Iris pigment epithelial cell (primary cell): ENCODE measurements at places on chromosomes 2 and 18.

DNA sequence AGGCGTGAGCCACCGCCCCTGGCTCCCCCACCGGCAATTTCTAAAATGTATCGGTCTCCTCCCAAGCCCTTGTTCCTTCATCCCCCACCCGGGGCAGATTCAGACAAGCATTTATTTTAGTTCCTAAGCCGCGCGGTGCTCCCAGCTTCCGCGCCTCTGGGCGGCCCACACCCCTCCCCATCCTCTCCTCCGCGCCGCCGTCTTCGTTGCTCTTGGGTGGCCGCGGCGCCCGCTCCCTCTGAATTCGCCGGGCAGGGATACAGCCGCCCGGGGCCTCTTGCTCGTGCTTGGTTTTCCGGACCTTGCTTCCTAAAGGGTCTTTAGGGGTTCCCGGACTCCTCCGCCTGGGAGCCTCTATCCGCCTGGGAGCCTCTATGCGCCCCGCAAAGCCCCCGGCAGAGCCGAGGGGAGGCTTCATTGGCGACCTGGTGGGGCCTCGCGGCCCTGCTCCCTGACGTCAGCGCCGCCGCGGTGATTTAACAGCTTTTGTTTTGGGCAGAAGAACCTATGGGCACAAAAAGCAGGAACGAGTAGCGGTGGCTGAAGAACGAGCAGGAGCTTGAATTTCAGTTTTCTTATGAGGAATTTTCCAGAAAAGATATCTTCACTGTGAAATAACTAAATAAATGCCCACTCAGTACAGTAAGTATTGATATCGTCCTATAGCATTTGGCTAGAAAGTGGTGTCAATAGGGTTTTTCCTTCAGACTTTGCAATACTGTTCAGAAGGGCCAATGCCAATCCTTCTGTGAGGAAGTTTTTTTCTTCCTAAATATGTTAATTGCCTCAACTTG lies 37.3 kb downstream of the PRKRA start:
- peak; percentile 77 for DNase-seq

GRCh38 chr2:216915557-216916150 lies 55.8 kb upstream of the TNP1 start:
- no peak for DNase-seq

DNA sequence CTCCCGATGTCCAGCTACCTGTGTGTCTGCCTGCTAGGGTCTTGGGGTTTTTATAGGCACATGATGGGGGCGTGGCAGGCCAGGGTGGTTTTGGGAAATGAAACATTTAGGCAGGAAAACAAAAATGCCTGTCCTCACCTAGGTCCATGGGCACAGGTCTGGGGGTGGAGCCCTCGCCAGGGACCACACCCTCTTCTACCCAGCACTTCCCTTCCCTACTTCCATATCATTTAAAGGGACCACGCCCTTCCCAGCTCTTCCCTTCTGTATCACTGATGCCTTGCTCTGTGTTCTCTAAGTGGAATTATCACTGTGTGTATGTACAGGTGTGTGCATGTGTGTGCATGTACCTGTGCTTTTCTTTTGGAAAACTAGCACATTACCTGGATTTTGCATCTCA lies 6.3 kb downstream of the UGT1A1 start:
- no peak for DNase-seq

DNA sequence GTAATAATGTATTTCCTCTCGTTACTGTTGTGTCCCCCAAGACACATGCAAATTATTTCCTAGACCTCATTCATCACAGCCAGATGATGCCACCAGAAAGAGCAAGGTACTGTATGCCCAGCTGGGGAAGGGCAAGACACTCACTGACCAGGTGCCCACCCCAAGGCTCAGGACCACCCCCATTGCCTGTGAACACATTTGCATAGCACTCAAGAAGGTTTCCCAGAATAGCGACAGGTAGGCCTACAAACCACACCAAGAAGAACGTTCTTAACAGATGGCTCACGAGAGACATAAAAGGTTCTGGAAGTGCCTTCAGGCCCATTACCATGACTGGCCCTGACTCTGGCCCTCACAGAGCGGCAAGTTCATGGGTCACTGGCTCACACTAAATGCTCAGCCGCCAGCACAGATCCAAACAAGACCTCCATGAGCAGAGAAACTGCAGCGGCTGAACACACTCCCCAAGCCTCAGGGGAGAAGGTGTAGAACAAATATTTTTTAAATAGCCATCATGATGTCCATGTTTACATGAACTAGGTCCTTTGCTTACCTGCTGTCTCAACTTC lies 44.0 kb downstream of the FAM168B start:
- DNase-seq = no peak

DNA sequence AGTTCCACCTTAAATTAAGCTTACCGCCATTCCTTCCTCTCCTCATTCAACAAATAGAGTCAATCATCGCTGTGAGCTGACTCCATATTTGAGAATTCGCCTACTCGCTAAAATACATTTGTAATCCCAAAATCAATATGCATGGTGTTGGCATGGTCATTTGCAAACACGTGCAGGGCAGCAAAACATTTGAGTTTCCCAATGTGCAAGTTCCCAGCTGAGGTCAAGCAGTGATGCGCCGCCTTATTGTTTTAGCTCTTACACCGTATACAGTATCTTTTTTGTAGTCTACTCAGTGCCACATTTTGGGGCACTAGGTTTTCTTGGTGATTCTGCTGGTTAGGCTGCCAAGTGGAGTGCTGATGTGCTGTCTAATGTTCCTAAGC lies 73.3 kb upstream of the MGAT4A start:
- no peak for DNase-seq

DNA sequence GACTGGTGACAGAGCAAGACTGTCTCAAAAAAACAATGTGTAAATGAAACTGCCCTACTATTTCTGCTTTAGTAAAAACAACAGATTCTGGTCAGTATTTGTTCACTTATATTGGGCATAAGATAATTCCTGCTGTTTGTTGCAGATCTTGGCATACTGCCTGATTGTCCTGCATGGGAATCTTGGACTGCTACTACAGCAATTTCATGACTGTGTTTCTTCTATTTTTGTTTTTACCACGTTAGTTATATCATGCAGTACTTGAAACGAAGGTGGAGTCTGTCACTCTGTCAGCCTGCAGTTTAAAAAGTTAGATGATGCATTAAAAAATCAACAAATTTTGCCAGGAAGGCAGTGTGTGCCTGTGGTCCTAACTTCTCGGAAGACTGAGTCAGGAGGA lies 14.2 kb upstream of the CLASP1 start:
- DNase-seq = no peak

GRCh38 chr2:144703852-144704708 lies 184.2 kb upstream of the ZEB2 start:
- peak; percentile 88 for DNase-seq

DNA sequence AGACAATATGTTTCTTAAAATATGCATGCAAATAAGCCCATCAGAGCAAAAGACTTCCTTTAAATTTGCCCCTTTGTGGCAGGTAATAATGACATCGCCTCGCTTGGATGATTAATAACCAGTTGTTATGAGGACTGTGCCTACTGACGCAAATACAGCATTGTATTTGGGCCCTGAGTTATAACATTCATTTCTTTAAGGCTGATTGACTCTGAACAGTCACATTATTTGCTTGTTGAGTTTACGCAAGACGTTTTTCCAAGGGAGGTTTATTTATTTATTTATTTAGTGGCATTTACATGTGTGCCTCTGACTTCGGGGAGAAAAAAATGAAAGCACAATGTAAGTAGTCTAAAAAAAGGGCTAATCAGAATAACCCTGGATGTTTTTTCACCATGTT lies 88.3 kb downstream of the SLC8A1 start:
- peak; percentile 39 for DNase-seq

- DNase-seq = no peak
These were observed 14.0 kb upstream of the DNER start for GRCh38 chr2:229728370-229728769.

DNA sequence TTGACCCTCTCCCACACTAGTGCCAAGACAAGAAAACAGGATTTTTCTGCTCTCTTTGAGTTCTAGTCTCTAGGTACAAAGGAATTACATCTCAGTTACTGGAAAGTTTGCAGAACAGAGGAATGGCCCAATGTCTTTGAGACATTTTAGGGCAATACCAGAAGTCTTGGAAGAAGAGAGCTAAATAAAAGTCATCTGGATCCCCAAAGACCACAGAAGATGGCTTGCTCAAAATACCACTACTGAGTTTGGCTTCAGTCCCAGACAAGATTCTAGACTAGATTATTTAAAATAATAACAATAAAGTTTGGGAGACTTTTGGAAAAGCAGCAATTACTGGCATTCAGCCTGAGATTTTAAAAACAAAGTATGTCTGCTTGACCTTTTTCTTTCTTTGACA lies 61.9 kb upstream of the HK2 start:
- DNase-seq = peak; percentile 33

- DNase-seq = peak; percentile 38
These were observed 19.6 kb downstream of the CHN1 start for GRCh38 chr2:174985614-174986013.

GRCh38 chr18:59229701-59230443 lies 9.9 kb downstream of the GRP start:
- DNase-seq = no peak

DNA sequence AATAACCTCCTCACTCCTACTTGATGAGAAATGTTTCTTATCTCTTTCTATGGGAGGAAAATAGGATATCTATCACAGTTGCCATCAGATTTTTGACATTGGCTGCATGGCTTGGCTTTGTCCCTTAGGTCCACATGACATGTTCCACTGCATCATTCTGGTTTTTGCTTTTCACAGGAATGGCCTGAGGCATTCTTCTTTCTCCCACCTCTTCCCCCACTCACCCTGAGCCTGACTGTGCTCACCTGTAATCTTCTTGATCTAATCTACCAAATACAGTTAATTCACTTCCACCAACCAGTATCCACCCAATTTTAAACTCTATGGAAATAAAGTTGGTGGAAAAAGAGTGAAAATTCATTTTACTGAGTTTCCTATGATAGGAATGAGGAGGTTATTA lies 763.5 kb upstream of the CELF4 start:
- no peak for DNase-seq

DNA sequence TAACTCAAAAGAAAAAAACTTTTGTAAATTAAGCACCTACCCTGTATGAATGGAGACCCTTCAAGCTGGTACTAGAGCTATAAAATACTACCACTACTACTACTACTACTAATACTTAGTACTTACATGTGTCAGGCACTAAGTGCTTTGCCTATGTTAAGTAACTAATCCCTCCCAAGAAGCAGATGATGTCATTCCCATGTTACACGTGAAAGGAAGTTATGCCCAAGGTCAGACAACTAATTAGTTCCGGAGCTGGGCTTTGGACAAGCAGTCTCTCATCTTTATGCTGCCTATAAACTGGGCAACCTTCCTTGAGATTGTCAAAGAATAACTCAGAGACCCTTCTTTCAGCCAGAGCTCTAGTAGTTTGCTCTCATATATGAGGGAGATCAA lies 13.9 kb upstream of the ATP6V1B1 start:
- peak; percentile 41 for DNase-seq

GRCh38 chr2:204566439-204566838 lies 21.2 kb downstream of the PARD3B start:
- no peak for DNase-seq

DNA sequence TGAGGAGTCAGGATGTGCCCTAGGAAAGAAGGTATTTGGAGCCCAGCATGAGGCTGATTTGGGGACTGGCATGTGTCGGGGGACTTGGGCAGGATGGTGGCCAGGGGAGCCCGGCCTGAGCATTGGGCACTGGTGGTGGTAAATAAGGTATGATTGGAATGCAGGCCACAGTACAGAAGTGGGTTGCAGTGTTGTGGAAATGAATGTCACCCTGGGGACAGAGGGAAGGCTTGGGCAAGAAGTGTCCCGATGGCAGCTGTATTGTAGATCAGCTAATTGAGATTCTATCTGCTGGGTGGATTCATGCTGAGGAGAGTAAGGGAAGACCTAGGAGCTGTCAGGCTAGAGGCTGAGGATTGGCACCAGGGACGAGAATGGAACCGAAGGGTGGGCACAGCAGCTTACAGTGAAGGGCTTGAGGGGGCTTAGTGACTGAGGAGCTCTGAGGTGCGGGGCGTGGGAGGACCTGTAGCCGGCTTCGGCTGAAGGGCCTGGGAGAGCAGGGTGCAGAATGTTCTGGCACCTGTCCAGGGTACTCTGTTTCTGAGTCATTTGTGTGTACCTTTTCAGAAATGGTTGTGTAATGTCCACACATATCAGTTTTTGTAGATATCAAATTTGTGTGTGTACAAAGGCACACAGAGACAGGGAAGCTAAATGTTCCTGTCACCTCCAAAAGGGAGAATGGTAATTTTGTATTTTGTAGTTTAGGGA lies 170.2 kb downstream of the PRKCE start:
- peak; percentile 88 for DNase-seq

DNA sequence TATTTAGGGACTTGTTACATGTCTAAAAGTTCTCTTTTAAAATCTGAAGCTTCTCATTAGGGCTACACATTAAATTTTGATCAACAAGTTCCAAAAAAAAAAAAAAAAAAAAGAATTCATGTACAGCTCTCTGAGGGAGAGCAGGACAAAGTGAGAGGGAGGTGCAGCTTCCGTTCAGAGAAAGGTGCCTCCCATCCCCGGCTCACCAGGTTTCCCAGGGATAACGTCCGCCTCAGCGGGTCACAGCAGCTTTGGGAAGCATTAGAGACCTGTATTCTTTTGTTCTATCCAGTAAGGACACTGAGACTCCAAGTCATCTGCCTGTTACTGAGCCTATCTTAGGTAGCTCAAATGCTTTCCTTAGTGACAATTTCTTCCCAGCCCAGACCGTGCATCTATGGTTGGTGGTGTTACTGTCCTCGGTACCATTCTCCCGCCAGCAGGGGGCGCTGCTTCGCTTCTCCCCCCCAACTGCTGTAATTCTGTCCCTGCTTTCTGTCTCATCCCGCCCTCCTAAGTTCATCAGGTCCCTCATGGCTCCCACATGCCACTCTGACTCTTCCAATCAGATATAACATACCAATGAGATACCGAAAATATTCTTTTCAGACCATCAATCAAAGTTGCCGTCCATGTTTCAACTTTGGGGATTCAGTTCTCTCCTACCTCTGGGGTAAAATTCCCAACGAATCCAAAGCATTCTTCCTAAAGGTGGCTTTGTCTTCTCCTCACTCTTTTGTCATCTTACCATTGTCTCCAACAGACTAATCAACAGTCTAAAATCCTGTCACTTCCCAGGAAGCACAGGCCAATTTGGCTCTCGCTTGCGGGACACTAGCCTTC lies 466.5 kb downstream of the METTL4 start:
- DNase-seq = peak; percentile 56

DNA sequence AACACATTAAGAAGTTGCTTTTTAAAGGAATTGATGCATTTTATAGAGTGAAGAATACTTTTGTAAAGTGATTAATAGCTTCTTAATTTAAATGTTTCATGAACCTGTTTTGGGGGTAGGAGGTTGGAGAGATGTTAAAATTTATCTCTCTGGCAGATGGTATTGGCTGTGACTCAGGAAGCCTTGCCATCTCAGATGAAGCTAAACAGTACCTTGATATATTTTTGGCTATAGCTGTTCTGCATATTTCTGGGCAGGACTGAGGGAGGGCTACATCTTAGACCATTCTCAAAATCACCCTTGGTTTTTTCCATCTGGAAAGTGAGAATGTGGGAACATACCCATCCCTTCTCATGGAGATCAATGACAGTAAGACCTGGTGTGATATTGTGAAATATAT lies 13.4 kb downstream of the CAPN14 start:
- no peak for DNase-seq

GRCh38 chr18:9082711-9083510 lies 19.6 kb upstream of the NDUFV2 start:
- DNase-seq = no peak

- DNase-seq = peak; percentile 35
These were observed 7.1 kb upstream of the SOS1 start for GRCh38 chr2:39127973-39128372.

GRCh38 chr18:8435376-8435775 lies 173.9 kb upstream of the RAB12 start:
- DNase-seq = no peak
